ENCODE measurements at places on chromosomes 2 and 18.

DNA sequence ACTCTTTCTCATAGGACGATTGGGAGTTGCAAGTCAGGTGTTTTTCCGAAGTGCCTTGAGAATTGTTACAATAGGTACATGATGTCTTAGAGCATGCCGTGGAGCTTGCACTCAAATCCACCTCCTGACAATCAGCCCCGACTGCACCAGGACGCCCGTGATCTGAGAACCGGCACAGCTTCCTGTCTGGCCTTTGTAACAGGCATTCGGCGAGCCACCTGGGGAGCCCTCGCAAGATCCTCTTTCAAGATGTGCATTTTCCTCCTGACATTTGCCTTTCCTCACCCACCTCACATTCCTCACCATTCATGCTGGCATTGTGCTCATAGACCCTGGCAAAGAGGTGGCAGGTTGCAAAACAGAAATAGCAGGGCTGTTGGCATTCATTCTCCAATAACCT lies 427.3 kb downstream of the GALR1 start:
- DNase-seq, result no peak

- no peak for DNase-seq
These were observed 8.3 kb upstream of the KLF11 start for GRCh38 chr2:10035053-10035422.

DNA sequence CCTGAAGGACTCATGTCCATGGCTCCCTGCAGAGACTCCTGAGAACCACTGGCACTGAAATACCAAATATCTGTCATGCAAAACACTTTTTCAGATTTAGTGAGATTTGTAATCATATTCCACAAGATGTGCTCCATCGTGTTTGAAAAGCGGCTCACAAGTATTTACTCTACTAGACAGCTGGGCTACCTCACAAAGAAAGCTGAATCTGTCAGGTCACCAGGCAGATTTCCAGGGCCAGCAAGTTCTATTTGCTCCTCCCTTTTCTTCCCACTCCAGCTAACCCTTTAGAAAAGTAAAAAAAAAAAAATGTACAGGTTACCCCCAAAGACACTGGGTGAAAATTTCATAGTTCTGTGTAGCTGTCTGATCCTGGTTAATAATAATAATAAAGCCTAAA lies 22.9 kb downstream of the WIPF1 start:
- no peak for DNase-seq

- DNase-seq, result no peak
These were observed 197.5 kb upstream of the CHAC2 start for GRCh38 chr2:53569957-53570727.

- DNase-seq, result no peak
These were observed 11.8 kb downstream of the COL4A4 start for GRCh38 chr2:227152093-227152766.

DNA sequence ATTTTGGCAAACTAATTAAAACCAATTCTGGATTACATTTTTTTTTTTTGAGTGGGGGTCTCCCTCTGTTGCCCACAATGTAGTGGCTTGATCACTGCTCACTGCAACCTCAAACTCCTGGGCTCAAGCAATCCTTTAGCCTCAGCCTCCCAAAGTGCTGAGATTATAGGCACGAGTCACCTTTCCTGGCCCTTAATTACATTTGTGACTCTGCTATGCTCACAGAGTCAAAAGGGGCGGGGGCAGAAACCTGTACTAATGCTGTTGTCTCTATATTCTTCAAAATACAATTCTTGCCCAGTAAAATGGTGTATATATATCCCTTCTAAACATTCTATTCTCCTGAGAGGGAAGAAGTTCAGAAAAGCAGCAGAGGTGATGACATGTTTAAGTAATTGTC lies 23.2 kb downstream of the PRKD3 start:
- DNase-seq, result no peak

GRCh38 chr2:31239593-31240177 lies 5.7 kb downstream of the EHD3 start:
- no peak for DNase-seq

- no peak for DNase-seq
These were observed 87.4 kb downstream of the ZNF385B start for GRCh38 chr2:179773986-179774385.

GRCh38 chr2:176854878-176855277 lies 357.7 kb upstream of the HNRNPA3 start:
- DNase-seq, result no peak

GRCh38 chr2:159879051-159879604 lies 81.1 kb upstream of the CD302 start:
- DNase-seq, result no peak

DNA sequence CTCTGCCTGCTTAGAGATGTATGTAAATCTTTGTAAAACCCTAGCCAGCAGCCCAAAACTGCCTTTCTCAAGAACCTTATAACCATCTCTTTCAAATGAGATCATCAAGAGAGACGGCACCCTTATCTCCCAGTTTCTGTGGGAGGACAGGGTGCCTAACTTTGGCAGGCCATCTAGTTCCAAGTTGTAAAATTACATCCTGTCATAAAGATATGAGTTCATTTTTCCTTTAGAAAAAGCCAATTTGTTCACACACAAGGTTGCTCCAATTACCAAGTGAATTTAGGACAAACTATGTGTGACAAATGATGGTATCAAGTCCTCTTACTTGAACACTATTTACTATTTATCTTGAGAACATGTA lies 65.3 kb downstream of the MEMO1 start:
- DNase-seq, result no peak

DNA sequence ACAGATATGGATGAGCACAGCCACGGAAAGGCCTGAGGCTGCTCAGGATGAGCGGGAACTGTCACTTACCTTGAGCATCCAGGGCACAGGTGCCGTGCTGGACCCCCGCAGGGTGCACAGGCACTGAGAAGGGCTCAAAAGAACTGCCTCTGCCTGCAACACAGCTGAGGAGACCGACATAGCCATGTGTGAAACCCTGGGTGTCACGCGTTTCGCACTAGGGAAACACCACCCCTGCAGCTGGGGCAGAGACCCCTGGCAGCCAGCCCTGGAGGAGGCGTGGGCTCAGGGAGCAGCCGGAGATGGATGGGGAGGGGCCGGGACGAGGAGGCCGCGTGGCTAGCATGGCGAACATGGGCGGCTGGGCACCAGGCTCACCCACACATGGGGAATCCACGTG lies 228.9 kb downstream of the EIPR1 start:
- DNase-seq, result no peak

DNA sequence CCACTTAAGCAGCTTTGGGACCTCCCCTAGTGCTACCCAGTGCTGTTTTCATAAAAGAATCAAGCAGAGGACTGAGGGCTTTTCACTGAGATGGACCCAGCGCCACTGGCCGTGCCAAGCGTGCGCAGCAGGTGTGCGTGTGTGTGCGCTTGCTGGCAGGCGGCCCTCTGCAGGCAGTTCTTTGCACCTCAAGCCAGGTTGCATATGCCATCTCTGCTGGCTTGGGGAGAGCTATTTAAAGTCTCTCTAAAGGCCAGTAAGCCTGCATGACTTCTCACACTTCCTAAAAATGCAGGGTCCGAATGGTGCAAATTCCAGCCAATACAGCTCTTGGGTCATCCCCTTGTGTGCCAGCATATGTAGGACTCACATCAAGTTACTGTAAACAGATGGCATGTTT lies 255.5 kb downstream of the RNF152 start:
- no peak for DNase-seq

DNA sequence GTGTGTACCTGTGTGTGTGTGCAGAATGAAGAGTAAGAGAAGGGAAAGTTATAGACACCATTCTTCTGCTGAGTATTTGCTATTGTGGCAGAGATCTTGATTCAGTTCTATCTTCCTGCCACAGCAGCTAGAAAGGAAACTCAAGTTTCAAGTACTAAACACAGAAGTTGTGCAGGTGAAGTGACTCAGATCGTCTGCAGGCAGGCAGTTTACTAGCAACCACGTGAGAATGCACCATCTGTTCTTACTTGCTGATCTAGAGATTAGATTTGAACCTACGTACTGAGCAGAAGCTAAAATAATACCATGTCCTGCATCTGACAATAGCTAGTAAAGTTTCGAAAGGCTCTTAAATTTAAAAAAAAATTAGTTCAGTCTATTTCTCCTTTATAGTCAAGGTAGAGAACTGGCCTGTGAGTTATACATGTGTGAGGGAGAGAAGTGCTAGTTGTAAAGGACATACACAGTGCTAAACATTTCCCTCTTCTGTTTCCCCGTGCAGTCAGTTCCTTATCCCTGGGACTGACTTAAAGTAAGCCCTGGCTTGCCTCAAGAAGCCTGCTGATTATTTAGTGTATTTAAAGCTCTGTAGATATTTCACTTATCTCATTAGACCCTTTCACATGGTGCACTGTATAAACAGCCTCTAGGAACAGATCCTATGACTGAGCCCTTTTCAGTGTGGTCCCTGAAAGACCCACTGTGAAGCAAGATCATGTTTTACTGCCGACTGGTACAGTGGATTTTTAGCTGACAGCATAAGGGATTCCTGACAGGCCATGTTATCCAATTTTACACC lies 45.0 kb downstream of the SLC38A11 start:
- no peak for DNase-seq

- DNase-seq, result no peak
These were observed 261.4 kb upstream of the MGAT5 start for GRCh38 chr2:133992454-133992853.

- DNase-seq, result no peak
These were observed 84.5 kb downstream of the PDK1 start for GRCh38 chr2:172640389-172640788.

DNA sequence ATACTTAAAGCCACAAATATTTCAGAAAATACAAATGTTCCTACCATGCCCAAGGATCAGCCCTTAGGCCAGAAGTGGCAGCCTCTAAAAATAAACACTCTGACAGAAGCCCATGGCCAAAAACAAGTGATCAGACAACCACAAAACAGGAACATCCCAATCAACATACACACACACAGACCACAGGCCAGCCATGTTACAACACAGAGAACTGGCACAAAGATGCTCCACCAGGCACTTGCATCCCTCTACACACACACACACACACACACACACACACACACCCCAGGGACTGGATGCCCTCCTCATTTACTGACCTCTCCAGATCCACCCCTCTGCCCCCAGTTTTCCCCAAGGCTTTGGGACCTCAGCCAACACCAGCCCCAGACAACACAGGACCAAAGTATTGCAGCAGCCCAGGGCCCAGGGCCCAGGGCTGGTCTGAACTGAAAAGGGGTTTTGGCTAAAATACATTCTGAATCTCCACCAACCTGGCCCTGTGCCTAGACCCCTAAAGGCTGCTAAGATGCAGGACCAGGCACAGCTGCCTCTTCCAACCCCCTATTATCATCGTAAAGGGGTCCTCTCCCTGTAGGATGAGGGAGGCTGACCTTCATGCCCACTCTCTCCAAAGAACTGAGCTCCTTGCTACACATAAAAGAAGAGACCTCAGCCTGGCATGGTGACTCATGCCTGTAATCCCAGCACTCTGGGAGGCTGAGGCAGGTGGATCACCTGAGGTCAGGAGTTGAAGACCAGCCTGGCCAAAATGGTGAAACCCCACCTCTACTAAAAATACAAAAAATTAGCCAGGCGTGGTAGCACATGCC lies 151.4 kb downstream of the TNS1 start:
- DNase-seq, result no peak

DNA sequence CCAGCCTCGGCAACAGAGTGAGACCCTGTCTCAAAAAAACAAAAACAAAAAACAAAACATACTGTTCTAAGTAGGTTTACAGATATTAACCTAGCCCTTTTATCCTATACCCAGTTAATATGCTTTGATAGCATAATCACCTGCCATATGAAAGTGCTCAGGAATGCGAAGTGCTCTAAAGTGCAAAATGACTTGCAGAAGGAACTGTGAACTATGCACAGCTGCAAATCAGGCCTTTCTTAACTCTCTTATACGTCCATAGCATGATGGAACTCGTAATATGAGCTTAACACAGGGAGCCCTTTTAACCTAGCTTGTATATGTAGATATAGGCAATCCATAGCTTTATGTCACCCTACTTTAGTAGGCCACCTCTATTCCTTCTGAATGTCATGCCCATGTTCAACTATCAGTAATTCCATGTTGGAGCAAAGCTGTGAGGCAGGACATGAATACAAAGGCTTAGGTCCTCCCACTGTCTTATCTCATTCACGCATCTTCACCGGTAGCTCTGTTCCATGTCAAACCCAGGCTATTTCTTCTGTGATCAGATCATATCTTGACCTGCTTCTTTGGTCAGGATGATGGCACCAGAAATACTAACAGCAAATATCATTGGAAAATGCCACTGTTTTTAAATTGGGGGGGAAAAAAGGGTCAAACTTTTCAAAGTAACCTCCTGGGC lies 72.9 kb downstream of the PRPF40A start:
- no peak for DNase-seq

GRCh38 chr2:123971564-123972318 lies 53.3 kb upstream of the CNTNAP5 start:
- DNase-seq, result no peak
